ENCODE measurements at places on chromosomes 13 and 19.
A peak's percentile ranks its signal among the peaks of the same experiment; 100 is the strongest.

DNA sequence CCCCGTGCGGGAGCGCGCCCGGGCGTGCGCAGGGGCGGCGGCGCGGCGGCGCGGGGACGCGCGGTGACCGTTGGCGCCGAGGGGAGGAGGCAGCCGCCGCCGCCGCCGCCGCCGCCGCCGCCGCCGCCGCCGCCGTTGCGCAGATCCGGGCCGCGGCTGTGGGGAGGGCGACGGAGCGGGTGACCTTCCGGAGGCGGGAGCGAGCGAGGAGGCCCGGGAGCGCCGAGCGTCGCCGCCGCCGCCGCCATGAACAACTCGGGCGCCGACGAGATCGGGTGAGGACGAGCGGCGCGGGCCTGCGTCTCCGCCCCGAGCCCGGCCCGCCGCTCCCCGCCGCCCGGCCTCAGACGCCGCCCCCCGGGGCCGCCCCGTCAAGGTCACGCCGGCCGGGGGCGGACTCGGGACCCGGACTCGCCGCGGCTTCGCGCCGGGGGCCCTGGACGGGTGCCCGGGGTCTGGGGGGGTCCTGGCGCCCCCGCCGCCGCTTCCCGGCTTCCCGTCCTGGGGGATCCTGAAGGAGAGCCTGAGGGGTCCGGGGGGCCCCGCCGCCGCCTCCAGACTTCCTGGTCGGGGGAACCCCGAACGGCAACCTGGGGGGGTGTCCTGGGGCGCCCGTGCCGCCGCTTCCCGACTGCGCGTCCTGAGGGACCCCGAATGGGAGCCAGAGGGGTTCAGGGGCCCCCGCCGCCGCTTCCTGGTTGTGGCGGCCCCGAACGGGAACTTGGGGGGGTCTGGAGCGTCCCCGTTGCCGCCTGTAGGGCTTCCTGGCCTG is at the start of gene DAZAP1:
Gene DAZAP1 (plus strand): TSS at position 59 of the 772 bp plus-strand sequence. CDS start 188 bp downstream, at position 247.
- peak; percentile 39 for DNase-seq

DNA sequence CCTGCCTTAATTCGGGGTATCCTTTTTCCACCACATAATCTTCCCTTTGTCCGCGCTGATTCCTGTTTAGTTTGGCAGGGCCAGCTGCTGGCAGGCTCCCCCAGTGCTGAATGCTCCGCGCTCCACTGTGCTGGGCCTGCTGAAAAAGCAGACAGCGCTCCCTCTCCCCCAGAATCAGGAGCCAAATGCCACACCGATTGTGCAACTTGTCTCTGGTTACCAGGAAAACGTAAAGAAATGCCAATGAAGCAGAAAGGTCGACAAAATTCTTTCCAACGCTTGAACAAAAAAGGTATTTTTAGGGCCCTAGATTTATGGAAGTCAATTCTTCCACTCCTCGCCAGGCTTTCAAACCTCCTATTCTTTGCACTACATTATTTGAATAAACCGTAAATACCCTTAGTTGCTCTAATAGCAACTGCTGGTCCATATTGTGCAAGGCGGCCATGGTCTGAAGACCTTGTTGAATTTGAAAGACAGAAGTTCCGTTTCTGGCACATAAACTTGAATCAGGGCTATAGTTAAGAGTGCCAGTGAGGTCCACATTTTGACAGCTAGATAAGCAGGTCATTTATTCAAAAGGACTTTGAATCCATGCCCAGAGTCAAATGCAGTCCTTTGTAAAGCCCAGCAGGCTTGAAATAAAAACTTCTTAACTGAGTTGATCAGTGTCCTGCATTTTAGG is 206.7 kb upstream of the RFC3 start:
- DNase-seq = no peak

DNA sequence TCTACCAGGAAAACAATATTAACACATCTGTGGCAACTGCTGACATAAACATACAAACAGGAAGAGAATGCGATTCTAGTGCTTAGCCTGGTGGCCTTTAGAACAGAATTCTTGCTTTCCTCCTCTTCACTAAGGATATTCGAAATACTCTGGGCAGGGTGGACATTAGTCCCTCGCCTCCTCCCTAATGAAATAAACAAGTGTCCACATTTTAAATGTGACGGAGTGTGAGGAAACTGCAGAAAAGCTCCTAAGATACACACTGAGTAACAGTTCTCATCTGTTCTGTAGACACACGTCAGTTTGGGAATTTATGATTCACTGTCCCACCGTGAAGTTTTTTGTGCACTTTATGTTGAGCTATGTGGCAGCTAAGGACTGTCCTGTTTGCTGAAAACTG is 639 bp downstream of the STARD13 start:
- DNase-seq = no peak

GRCh38 chr13:31733066-31733465 is 6.3 kb upstream of the RXFP2 start:
- DNase-seq = no peak

GRCh38 chr19:577439-578392 is 5.3 kb downstream of the BSG start:
- DNase-seq = no peak

- no peak for DNase-seq
Measured at GRCh38 chr19:38678217-38678890, 30.9 kb downstream of the ACTN4 start.

- DNase-seq = no peak
Measured at GRCh38 chr19:55086730-55087541, 11.3 kb downstream of the EPS8L1 start.

GRCh38 chr13:98975822-98976261 is 2.0 kb downstream of the DOCK9 start:
- no peak for DNase-seq

DNA sequence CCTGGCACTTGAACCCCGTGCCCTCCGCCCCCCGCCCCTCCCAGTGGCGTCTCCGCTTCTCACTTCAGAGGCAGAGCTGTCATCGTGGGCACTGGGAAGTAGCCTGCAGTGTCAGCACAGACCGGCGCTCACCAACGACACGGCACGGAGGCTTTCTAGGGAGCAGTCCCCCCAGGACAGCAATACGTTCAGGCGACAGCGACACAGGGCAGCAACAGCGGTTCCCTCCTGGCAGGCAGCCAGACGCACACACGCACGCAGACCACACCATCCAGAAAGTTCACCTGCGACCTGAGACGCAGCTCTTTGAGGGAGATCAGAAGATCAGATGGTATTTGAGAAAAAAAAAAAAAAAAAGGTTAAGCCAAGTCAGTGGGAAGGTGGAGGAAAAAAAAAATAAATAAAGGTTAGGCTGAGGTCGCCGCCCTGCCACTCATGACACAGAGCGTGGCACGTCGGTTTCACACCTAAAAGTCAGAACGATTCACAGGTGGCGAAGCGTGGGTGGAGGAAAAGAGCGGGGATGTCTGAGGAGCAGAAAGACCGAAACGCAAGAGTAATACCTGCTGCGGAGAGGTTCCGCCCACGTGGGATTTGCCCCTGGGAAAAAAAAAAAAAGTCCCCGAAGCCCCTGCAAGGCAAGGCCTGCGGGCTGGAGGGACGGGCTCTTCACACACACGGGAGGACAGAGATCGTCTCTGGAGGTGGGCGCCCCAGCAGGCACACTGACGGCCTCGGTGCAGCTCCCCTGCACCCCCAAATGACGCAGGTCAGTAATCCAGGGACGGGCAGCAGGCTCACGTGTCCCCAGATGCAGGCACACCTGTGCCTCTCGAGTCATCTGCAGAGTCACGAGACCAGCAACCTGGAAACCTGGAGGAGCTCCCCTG is 94.5 kb downstream of the GNG7 start:
- peak; percentile 77 for DNase-seq

DNA sequence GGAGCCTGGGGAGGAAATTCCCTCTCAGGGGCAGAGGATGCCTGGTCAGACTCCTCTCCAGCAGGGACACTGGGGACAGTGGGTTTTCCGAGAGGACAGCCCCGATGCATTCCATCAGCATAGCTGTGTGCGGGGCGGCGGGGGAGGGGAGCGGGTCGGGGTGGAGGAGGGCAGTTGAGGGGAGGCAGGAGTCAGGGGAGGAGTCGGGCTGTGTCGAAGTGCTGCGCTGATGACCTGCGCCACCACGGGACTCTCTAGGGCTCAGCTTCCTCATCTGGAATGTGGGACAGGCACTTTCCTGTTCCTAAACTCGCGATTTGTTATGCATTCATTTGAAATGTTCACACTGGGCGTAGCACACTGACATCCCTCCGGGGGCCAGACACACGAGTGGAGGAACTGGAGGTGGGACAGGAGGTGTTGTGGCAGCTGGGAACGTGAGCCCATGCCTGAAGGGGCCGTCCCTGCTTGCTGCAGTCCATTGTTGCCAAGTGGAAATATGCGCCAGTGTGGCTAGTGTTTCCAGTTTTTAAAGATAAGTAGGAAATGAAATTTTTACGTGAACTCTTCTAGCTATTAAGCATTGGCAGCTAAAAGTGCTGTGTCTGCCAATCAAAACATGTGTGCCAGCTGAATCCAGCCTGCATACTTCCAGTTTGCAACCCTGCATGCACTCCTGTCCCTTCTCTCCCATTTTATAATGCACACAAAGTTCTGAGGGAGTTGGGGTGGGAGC is 43.3 kb downstream of the FLT1 start:
- no peak for DNase-seq

- DNase-seq = no peak
Measured at GRCh38 chr19:20078581-20079031, 806 bp downstream of the ZNF90 start.

DNA sequence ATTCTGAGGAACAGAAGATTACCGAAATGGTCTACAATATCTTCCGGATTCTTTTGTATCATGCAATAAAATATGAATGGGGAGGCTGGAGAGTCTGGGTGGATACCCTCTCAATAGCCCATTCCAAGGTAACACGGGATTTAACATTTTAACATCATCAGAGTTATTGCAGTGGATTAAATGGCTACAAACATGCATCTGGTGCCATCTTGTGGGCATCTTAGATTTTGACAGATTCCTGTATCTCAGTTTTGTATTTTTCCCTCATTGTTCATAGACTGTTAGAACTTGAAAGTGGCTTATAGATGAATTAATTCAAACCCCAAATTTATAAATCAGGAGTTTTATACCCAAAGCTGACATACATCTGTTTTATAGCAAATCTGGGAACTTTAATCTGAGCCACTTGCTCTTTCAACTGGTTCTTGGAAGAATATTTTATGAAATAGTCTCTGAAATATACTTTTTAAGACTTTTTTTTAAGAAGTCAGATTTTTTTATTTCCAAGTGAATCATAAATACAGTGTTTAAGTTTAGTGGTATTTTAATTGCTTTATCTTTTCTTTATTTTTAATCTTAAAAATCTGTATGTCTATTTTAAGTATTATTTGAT is 215.2 kb downstream of the NBEA start:
- peak; percentile 26 for DNase-seq

- DNase-seq = peak; percentile 35
Measured at GRCh38 chr19:6056801-6057650, 53.3 kb downstream of the RFX2 start.

GRCh38 chr19:11699931-11700794 is 38.6 kb downstream of the ZNF823 start:
- peak; percentile 52 for DNase-seq

DNA sequence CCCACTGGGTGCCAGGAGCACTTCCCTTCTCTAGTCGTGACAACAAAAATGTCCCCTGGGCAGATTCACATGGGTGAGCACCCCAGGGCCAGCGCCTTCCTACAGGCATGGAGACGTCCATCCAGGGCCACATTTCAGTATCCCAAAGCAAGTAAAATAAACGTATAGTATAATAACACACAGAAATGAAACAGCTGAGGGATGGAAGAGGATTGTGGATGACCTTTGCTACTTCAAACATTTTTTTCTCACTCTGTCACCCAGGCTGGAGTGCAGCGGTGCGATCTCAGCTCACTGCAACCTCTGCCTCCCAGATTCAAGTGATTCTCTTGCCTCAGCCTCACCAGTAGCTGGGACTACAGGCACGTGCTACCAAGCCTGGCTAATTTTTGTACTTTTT is 28.2 kb downstream of the CILP2 start:
- DNase-seq = no peak

DNA sequence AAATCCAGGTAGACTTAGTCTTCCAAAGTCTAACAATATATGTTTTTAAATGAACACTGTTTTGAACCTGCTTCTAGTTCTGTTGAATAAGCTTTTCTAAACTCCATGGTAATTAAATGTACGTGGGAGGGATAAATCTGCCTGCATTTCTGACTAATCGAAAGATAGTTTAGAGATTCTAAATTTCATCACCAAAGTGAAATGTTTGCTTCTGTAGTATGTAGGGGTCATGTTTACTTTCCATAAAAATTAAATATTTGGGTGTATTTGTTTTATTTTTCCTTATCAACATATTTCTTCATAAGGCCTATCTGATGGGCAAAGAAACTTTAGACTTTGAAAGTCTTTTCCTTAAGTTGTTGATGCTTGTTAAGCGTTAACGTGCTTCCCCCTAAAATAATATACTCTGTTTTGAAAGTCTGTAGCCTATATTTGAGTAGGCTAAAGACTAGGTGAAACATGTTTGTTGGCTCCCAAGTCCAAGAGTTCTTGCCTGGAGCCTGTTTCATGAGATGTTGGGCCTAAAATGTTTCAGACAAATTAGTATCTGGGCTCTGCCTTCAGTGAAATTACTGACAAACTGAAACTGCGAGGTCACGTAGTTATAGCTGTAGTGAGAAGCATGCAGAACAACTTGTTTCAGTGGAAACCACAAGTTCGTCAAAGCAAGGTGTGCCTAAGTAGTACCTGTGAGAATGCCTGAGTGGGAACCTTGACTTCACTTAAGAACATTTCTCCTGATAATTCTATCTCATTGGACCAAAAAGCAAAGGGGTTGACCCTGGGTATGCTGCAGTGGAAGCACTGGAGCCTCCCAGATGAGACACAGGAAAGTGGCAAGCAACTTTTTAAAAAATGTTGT is 126.2 kb downstream of the LMO7 start:
- DNase-seq = peak; percentile 1

DNA sequence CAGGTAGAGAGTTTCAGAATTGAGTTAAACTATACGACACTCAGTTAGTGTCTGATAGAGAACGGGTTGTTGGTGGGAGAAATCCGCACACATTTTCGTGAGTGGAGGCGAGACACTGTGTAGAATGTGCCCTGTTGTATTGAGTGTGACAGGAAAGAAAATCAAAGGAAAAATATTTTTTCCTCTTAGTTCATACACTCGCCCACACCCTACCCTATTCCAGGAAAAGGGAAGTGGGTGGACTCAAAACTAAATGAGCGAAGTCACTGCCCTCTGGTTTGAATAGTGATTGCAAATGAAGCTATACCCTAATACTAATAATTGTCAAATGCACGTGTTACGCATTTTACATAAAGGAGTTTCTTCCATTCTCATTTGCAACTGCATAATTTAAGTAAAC is 2.0 kb downstream of the ZNF347 start:
- no peak for DNase-seq

DNA sequence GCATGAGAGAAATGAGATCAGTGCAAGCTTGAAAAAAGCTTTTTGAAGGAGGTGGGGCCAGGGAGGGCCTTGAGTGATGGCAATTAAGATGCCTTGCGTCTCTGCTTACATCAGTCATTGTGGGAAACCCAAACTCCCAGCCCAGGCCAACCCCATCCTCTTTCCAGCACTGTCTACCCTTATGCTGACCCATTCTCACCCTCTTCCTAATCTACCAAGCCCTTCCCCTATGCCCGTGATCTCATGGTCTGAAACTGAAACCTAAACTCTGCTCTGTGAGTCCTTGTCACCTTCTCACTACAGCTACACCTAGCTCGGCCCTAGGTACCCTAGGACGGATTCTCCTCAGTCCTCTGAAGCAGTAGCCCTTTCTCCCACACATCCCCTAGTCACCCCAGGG is 36.0 kb upstream of the SERP2 start:
- no peak for DNase-seq
